AG09309 (cell line): ENCODE measurements at places on chromosomes 12 and 14.

GRCh38 chr14:99854831-99855230 lies 61.6 kb downstream of the EML1 start:
- DNase-seq: no peak

- DNase-seq: no peak
Measured at GRCh38 chr12:6550294-6551062, 5.4 kb downstream of the IFFO1 start.

DNA sequence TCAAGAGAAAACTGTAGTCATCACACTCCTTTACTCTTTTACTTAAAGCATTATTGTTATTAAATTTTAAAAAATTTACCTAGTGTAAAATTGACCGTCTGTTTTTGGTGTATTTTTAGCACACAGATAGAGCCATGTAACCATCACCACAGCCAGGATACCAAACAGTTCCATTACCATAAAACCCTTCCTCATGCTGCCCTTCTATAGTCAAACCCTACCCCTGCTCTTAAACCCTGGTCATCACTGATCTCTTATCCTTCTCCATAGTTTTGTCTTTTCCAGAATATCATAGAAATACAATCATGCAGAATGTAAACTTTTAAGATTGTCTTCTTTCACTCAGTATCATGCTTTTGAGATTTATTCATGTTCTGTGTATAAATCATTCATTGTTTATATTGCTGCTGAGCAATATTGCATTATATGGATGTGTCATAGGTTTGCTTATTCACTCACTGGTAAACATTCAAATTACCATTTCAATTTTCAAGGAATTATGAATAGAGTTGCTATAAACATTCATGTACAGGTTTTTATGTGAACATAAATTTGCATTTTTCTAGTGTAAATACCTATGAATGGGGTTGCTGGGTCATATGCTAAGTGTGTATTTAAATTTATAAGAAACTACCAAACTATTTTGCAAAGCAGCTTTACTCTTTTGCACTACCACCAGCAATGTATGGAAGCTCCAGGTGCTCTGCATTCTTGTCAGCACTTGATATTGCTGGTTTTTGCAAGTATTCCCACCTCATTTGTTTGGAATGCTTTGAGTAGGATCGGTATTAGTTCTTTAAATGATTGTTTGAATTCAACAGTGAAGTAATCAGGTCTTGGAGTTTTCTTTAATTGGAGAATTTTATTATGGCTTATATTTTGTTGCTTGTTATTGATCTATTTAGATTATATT lies 125.5 kb downstream of the LMNTD1 start:
- no peak for DNase-seq

GRCh38 chr12:3464561-3464960 lies 26.4 kb upstream of the PRMT8 start:
- DNase-seq: no peak

GRCh38 chr12:131810726-131811125 lies 17.5 kb upstream of the MMP17 start:
- no peak for DNase-seq

- no peak for DNase-seq
Measured at GRCh38 chr12:15823360-15824128, 34.4 kb upstream of the EPS8 start.

DNA sequence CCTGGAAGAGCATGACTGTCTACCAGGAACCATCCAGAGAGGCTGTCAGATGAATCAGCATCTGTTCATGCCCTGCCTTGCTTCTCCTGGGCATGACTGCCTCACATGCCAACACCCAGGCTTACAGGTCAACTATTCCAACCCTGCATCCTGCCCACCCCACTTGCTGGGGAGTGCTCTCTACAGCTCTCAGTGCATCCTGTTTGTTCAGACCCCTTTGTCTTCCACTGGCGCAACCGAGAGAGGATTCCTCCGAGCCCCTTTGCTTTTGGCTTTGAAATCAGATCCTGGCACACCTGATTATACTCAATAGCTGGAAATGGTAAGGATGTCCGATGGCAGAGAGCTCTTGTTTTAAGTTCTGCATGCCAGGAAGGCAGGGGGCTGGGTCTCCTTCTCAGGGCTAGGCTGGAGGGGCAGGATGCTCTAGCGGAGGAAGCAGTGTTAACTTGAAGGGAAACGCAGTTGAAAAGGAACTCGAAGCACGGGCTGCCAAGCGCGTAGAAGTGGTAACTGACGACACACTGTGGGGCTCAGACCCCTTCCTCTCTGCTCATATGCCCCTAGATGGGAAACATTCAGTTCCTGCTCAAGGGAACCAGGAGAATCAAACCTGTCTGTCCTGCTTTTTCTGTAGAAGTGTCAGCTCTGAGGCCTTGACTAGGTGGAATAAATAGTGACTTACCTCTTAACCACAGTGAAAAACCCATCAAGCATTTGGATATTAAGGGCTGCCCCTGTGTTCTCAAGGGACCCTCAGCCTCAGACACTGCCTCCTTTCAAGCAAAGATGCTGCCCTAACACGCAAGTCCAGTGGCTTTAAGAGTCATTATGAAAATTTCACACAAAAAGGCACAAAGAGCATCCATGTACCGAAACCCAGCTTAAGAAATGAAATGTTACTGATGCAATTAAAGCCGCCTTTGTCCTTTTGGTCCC lies 297.5 kb downstream of the ZFP36L1 start:
- DNase-seq: no peak

DNA sequence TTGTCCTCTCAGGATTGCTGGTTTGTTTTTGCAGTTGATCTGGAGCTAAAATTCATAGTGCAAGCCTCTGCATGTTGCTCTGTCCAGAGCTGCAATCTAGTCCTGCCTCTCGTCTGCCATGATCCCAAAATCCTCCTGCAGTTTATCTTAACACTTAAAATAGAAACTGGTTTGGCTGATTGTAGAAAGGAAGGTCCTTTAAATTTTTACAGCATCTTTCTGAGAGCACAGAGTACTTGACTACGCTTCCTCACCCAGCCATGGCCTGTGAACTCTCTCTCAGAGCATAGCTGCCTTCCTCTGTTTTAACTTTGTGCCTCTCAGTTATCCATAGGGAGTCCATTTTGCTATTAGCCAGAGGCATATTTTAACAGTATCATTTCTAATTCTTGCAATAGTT lies 877.1 kb downstream of the C12orf50 start:
- no peak for DNase-seq
